ENCODE measurements at places on chromosomes 12 and 14.

DNA sequence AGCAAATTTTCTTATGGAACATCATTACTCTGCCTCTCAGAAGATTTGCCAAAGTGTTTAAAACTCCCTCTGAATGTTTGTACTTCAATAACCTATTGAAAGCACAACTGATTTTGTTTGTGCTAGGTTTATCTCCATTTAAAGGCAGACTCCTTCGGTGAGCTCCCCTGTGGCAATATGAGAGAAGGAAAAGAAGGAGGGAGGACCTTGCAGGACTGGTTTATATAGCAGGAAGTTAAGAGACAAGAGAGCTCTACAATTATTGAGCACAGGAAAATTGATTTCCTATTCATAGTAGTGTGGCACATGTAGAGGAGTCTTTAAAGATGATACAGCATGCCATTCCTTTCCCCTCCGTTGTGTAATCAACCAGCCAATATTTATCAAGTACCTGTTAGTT lies 75.5 kb downstream of the PDE3A start:
- no peak for DNase-seq

DNA sequence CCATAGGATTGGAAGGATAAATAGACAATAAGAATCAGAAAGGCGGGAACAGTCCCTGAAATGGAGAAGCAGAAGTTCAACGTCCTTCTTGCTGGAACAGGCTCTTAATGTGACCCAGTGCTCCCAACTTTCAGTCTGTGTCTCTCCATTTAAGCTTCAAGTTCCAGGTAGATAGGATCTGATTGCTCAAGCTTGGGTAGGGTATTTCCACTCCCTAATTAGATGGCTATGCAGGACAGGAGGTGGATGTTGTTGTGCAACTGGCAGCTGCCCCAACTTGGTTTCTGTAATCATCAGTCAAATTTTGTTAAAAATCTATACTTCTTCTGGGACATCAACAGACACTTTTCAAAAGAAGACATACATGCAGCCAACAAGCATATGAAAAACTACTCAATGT lies 266.2 kb downstream of the C12orf75 start:
- DNase-seq = no peak

DNA sequence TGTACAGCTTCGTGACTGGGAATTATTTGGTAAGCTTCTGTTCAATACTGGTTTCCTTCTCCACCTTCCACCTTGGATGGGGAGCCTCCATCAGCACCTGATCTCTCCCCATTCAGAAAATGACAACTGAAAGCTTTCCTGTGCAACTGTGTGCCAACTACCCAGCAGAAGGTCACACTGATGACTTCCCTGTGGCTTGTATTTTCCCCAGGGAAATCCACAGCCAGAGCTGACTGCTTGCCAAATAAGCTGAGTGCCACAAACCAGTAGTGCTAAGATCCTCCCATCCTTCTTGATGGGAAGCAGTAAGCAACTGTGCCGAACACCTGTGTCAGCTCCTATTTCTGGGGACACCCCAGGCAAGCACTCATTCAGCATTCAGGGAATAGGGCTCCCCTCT lies 257.2 kb upstream of the SOX5 start:
- no peak for DNase-seq

DNA sequence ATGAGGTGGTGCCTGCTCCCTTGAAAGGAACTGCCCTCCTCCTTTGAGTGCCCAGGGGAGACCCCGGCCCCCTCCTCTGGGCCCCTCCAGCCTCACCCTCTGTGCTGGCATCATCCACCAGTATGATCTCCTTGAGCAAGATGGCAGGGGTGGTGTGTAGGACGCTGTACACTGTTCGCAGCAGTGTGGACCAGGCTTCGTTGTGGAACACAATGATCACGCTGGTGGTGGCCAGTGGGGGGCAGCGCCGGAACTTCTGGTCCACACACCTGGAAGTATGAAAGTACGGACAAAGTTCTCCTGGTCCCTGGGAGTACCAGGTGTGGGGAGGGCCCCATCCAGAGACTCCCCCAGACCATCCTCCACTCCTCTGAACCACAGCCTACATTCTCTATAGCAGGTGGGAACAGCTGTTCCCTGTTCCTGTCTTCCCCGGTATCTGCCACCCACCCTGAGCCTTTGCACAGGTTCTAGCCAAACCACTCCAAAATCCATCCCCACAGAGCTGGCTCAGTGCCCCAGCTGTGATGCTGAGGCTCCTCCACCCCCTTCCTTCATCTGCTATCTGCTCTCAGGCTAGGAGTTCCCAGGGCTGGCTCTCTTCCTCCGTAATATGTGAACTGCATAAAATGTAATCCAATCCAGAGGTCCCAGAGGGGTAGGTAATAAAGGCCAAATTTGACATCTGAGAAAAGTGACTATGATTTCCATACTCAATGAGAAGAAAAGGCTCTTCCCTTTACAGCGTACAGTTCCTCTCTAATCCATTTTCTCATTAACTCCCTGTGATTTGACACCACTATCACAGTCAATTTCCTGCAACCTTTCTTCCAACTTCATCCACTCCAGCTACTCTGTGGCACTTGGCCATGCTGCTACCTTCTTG lies 13.9 kb downstream of the GALNT6 start:
- no peak for DNase-seq

DNA sequence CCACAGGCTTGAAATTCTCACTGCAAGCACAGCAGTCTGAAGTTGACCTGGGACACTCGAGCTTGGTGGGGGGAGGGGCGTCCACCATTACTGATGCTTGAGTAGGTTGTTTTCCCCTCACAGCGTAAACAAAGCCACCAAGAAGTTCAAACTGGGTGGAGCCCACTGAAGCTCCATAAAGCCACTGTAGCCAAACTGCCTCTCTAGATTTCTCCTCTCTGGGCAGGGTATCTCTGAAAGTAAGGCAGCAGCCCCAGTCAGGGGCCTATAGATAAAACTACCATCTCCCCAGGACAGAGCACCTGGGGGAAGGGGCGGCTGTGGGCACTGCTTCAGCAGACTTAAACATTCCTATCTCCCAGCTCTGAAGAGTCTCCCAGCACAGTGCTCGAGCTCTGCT lies 31.7 kb upstream of the ST8SIA1 start:
- no peak for DNase-seq

DNA sequence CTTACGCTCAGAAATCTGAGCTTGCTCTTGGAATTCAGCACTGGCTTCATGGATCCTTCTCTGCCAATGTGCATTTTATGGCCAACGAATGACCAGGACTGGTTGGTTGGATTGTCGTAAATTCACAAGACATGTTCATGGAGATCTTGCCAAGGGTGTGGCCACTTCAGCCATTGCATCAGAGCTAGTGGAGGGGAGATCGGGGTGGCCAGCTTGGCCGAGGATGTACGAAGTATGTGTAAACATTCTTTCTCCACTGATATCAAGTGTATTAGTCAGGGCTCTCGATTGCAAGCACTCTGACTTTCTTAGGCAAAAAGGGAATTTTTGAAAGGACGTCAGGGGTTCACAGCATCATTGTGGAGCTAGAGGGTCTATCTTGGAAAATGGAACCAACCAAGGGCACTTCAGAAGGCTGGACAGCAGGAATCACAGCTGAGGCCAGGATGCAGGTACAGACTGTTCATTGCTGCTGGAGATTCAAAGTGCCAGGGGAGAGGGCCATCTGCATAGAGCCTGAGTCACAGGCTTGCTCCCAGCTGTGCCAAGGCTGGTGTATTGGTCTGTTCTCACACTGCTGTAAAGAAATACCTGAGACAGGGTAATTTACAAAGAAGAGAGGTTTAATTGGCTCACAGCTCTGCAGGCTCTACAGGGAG lies 32.9 kb upstream of the ADGRD1 start:
- DNase-seq = no peak

DNA sequence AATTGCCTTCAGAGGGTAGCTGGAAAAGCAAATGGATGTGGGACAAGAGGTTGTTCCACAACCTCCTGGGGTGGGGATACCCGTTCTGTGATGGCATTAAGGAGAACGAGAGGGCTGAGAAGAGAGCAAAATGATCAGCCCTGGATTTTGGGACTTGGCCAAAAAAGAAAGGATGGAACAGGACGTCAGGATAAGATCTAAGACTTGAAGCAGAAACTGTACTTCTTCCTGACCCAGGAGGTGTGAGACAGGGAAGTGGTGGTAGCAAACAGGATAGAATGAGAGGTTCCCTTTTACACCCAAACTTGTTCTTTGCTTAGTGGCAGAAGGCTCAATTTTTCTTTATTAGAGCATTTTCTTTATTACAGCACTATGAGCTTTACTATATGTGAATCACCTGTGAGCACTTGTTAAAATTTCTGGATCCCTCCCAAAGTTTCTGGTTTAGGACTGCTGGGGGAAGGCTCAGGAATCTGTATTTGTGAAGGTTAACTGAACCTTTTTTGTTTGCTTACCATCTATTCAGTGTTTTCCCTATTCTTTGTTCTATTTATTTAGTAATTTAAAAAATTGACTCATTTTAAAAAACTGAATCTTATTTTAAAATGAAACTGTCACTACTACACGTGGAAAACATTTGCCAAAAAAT lies 59.2 kb downstream of the ERC1 start:
- no peak for DNase-seq

- no peak for DNase-seq
Observed at GRCh38 chr14:95533822-95534221, 1.0 kb upstream of the GLRX5 start.

DNA sequence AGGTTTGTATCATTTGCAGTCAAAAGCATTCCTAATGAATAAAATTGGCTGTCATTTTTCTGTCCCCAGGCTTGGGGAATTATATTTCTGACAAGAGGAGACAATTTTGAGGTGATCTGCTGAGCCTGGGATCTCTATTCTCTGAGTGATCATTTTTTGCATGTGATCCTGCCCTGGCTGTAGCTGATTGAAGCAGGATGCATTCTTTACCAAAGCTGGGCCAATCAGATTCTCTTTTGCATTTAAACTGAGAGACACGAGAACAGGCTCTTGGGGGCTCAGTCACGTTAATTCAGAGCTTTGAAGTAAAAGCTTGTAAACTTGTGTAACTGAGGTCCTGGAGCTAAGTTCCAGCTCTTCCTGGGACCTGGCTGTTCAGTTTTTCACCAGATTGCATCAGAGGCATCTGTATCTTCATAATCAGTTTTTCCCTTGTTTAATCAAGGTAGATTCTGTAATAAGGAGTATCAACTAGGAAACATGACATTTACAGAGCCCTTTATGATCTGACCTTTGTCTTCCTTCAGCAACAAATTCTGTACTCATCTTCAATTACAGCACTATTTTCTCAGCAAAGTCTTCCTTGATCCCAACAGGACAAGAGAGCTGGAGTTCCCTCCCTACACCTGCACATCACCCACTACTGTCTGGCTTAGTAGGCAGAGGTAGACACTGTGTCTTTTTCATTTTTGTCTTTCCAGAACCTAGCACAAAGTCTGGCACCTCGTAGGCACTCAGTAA lies 35.0 kb upstream of the MANSC4 start:
- DNase-seq = no peak

DNA sequence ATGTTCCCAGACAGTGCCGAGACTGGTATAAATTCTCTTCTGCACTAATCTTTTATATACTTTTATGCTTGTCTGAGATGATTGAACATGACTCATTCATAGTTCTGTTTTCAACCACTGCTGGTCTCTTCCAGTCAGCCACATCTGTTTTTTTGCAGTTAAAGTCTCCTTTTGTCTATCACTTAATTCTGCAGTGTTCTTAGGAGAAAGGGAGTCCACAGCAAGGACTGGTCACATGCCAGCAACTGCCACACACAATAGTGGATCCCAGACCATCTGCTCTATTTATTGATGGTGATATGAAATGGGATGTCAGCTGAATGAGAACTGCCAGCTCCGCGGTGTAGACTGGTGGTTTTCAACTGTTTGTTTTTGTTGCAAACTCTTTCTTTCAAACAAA lies 379.8 kb downstream of the MED13L start:
- no peak for DNase-seq

- DNase-seq = no peak
Observed at GRCh38 chr12:69540987-69541386, 44.3 kb upstream of the CCT2 start.

DNA sequence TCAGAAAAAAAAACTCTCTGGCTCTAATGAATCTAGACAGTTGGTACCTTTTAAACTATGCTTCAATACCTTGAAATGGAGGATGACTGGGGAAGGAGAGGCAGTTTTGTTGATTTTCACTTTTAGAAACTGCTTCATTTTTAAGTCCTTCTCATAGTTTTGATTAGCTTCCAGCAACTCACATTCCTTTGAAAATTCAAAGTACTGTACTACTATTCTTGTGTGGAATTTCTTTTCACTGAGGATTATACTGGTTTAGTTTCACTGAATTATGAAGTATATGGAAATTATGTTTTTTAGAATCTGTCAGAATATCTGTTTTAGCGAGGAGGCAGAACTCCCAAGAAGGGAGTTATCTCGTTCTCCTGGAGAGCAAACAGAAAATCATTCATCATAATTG lies 116.3 kb downstream of the TGFB3 start:
- DNase-seq = no peak

DNA sequence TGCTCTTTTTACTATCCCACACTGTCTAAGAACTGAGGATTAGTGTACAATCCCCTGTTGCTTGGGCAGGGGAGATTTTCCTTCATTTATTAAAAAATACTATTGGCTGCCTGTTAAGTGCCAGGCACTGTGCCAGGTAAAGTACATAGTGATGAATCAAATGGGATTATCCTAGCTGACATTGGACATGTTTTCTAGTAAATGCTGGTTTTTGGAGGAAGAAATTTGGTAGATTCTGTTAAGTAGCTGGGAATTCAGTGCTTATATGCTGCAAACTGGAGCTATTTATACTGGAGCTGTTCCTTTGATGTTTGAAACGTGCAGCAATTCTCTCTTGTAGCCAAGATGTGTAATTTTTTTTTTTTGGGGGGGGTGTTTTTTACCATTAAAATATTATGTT lies 299.6 kb downstream of the EMP1 start:
- DNase-seq = no peak

- DNase-seq = no peak
Observed at GRCh38 chr12:131274906-131275305, 321.2 kb downstream of the ADGRD1 start.

- no peak for DNase-seq
Observed at GRCh38 chr12:87756111-87756510, 273.1 kb downstream of the C12orf50 start.

- DNase-seq = no peak
Observed at GRCh38 chr12:119822046-119822445, 55.1 kb downstream of the CIT start.

DNA sequence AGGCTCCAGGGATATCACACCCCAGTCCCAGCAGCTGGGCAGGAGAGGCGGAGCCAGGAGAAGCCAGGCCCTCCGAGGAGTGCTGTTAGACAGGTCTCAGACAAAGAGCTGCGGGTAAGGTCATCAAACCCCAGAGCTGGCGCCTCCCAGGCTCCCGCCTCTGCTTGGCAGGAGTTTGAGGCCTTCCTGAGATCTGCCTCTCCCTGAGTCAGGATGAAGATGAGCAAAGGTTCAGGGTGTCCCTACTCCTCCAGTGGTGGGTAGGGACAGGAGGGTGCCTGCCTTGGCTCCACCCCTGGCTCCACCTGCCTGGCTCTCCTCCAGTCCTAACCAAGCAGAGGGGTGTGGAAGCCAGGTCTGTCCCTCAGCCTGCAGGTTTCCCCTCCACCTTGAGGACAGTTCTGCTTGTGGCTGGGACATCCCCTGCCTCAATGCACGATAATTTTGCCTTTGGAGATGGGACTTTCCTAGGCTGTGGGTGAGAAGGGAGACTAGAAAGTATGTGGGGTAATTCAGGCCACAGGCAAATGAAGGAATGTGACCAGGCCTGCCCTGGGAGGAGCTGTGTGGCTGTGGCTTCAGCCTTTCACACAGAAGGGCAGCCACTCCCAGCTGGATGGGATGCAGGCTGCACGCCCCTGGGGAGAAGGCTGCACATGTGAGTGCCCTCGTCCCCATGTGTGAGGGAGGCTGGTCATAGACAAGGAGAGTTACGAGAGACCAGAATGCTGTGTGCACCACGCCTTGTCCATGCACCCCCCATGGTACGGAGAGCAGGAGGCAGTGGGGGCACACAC lies 2.2 kb downstream of the PLEKHG6 start:
- DNase-seq = no peak

All from NCI-H748 treated with DMSO at 0.1 percent for 48 hours (cell line).